ENCODE measurements at places on chromosomes 5 and 9.
A peak's percentile ranks its signal among the peaks of the same experiment; 100 is the strongest.

GRCh38 chr5:14513266-14513665 lies 68.3 kb upstream of the OTULINL start:
- DNase-seq = no peak

- DNase-seq = no peak
Observed at GRCh38 chr5:126355940-126356339, 67.3 kb upstream of the GRAMD2B start.

GRCh38 chr5:59789197-59789596 lies 104.3 kb downstream of the PDE4D start:
- no peak for DNase-seq

GRCh38 chr5:150020249-150020648 lies 19.7 kb downstream of the HMGXB3 start:
- no peak for DNase-seq

GRCh38 chr9:95529910-95530309 lies 13.1 kb upstream of the PTCH1 start:
- DNase-seq = no peak

GRCh38 chr9:132745756-132746709 lies 75.8 kb downstream of the GTF3C4 start:
- no peak for DNase-seq

- DNase-seq = no peak
Observed at GRCh38 chr5:151751091-151751490, 7.3 kb downstream of the ATOX1 start.

DNA sequence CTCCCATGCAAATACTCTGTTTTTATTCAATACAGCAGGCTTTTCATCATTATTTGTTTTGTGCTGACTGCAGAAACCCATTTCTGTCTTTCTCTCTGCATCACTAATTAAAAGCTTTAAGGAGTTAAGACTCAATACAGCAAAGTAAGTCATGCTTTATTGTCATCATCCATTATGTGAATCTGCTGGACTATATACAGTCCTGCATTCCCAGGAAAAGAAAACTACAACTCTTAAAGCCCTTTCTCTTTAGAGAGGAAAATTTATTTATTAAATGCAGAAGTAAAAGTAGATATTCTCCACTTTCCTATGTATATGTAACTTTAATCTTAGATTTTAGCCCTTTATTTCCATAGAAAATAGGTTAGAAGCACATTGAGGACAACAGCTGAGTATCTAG lies 706.6 kb upstream of the RGMB start:
- no peak for DNase-seq

GRCh38 chr5:151738125-151738848 lies 20.1 kb downstream of the ATOX1 start:
- DNase-seq = no peak

- peak; percentile 84 for DNase-seq
Observed at GRCh38 chr9:33466565-33467495, 6.9 kb downstream of the NOL6 start.

- no peak for DNase-seq
Observed at GRCh38 chr9:95029288-95029687, 288.2 kb downstream of the FANCC start.

- DNase-seq = no peak
Observed at GRCh38 chr5:94522117-94522516, 96.3 kb downstream of the KIAA0825 start.

DNA sequence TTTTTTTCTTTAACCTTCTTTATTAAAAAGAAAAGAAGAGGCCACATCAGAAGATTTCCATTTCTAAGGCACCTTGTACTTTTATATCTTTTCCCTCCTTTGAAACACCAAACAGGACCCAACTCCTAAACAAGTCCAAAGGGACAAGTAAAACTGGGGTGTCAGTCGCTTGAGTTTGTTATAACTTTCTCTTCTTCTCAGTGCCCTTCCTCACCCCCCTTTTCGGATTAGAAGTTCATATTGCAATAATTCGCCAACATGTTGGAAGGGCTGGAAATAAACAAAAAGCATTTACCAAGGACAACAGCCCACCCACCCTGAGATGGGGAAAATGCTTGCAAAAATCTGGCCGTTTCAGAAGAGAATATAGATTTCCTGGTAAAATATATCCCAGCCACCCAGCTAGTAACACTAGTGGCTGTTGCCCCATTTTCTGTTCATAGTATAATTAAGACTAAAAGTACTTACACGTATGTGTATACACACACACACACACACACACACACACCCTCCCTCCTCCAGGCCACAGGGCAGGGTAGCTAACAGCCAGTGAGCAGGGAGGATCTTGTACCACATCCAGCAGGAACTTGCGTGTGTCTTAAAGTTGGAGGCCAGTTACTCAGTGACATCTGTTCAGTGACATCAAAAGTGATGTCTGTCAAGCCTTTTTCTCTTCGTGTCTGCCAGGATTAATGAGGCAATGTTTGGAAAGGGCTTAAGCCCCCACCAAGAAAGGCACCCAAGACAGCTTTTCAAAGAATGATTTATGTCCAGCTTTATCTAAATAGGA lies 149.1 kb upstream of the KLF4 start:
- no peak for DNase-seq

DNA sequence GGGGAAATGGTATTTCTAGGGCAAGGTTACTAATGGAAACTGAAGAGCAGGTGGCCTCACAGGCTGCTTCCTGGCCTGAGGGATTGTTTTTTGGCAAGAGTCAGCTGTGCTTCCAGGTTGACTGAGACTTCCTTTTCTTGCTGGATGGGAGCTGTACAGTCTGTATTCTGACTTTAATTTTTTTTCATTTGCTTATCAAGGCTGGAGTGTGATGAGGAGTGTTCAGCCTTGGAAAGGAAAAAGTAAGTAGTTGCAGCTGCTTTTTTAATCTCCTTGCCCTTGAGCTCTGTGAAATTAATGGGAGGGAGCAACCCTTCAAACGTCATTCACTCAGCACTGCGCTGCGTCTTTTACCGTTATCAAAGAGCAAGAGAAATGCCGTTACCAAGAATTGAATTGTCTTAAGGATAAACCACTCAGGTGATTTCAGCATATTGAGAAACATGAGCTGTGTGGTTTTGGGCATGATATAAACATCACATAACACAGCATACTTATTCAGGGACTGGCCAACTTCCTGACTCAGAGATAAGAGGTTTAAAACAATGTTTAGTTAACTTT lies 47.6 kb downstream of the AQP7 start:
- no peak for DNase-seq

GRCh38 chr5:161064297-161064696 lies 212.3 kb upstream of the ATP10B start:
- no peak for DNase-seq

DNA sequence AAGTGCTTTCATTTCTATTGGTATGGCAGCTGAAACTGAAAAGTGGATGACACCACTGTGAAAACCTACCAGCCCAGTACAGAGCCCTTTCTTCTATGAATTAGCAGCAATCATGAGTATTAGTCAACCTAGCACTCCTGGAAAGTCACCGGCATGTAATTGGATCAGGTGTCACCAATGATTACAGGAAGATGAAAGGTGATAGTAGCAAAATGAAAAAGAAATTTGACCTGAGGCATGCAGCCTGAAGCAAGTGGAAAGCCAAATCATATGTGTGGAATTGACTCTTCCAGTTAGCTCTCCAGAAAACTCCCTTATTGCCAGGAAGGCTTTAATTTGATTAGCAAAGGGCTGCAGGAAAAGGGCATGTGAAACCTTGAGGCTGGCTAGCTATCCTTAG lies 81.2 kb upstream of the NAA35 start:
- DNase-seq = no peak

- DNase-seq = no peak
Observed at GRCh38 chr9:84174486-84174885, 166.1 kb downstream of the SLC28A3 start.

DNA sequence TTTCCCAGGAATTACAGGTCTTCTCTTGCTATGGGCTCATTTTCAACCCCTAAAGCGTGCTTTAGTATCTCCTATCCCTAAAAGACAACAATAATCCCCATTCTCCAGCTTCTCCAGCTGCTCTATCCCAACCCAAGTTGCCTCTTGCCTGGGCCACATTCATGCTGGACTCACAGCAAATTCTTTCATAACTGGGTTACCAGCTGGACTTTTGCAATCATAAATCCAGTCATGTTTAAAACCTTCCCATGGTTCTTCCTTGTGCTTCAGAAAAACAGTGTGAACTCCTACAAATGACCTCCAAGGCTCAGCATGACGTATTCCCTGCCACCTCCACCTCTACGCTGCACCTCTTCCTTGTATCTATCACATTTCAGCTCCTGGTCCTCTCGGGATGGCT lies 346.9 kb downstream of the GADD45G start:
- DNase-seq = no peak

GRCh38 chr5:126208691-126209090 lies 214.5 kb upstream of the GRAMD2B start:
- no peak for DNase-seq

DNA sequence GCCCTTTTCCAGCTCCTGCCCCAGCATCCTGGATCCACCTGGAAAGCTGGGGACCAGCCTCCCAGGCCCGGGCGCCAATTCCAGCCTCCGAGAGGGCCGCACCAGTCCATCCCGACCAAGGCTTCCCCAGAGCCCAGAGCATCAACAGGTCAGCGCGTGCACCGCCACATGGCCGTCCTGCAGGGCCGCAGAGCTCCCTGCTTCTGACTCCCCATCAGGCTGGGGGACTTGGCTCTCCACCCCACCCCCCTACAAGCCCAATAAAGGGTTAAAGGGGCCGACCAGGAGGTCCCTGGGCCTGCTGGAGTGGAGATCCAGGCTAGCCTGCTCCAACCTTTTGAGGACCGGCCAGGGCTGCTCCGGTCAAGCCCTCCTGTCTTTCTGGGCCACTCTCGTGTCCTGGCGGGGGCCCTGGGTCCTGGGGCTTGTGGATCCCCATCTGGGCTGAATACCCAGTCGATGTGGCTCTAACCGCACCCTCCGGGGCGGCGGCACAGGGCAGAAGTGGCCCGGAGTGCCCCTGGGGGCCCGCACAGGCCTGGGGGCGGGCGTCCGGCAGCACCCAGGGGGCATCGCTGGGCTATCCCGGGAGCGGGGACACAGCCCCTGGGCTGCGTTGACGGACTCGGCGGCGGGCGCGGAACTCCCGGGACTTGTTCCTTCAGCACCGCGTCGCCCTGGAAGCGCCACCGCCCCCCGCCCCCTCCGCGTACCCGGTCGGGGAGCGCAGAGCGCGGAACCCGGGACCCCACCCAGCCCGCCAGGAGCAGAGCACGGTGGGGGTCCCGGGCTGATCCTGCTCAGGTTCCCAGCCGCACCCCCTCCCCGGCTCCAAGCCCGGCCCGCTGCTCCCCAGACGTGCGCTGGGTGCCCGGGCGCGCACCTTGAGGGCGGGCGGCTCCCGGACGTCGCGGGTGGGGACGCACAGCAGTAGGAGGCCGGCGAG lies 590 bp downstream of the ENTPD2 start:
- no peak for DNase-seq

DNA sequence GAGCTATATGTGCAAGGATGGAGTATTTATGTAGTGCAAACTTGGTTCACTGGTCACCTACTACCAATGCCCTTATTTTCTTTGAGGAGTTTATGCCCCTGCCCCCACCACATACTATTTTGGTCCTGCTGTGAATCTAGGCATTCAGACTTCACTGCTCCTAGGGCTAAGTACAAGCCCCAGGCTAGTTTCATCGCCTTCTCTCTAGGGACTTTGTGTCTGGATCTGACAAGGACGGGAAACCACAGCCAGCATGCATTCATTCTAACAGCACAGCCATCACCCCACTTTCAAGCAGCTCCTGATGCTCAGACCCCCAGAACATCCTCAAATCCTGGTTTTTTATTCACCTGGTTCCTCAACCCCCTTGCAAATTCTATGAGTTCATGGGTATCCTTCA lies 56.8 kb downstream of the DRD1 start:
- no peak for DNase-seq

- peak; percentile 34 for DNase-seq
Observed at GRCh38 chr5:66597183-66597757, 1.1 kb downstream of the MAST4 start.

- DNase-seq = no peak
Observed at GRCh38 chr5:151775025-151775606, 3.4 kb downstream of the G3BP1 start.

DNA sequence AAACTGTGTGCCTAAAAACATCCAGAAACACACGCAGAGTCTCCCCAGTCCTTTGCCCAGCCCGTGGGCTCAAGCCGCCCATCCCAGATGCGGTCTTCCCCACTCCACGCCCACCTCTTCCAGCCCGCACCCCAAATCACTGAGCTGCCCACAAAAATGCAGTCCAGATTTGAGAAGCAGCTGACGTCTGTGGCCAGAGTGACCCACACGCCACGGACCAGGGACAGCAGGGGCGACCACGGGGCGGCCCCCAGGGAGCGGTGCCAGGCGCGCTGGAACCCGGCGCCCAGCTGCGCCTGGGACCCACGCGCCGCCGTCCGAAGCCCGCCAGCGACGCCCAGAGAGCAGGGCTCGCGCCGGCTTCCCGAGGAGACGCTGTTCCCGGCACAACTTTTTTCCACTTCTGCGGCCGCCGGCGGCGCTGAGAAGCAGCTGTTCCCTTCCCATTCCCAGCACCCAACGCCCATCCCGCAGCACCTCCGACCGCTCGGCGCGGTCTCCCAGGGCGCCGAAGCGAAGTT lies 674 bp downstream of the LHFPL2 start:
- no peak for DNase-seq

DNA sequence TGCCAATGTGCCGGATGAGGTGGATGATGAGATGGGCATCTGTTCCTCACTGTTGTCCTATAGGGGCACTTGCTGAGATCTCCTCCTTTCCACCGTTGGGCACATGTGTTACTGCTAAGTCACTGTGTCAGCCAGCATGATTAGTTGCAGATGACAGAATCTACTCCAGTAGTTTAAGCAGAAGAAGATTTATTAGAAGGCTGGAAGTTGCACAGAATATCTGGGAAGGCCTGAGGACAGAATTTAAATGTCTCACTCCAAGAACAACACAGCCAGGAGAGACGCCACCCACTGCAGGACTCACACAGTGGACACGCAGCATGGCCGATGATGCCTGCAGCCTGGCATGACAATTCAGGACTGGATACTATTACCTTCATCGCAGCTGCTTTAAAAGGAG lies 157.5 kb downstream of the NSG2 start:
- no peak for DNase-seq

DNA sequence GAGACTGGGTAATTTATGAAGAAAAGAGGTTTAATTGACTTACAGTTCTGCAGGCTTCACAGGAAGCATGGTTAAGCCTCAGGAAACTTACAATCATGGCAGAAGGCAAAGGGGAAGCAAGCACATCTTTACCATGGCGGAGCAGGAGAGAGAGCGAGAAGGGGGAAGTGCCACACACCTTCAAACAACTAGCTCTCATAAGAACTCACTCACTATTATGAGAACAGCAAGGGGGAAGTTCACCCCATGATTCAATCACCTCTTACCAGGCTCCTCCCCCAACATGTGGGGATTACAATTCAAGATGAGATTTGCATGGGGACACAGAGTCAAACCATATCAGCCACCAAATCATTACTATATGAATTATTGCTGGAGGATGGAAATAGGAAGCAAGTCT lies 30.3 kb upstream of the STX17 start:
- no peak for DNase-seq

DNA sequence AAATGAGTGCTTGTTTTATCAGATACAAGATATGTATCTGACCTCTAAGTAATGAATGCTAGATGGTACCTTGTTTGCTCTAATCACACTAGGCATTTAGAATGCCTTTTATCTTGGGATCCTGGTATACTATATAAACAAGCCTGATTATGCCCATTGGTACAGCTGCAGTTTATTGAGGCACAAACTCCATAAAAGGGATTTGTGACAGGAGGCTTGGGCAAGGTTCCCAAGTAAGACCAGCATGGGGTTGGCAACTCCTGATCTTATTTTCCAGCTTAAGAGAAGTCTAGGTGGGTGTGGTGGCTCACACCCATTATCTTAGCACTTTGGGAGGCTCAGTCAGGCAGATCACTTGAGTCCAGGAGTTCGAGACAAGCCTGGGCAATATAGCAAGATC lies 93.9 kb upstream of the DMRT1 start:
- DNase-seq = no peak

GRCh38 chr9:136218271-136218670 lies 13.3 kb upstream of the LHX3 start:
- DNase-seq = no peak

Measured in activated T-cell treated with anti-CD3 and anti-CD28 coated beads, Interleukin-2, amount 50 U/mL, for 24 hours (primary cell).